ENCODE measurements at places on chromosomes 5 and 9.

GRCh38 chr5:135930949-135931295 lies 23.9 kb downstream of the LECT2 start:
- DNase-seq, result no peak

DNA sequence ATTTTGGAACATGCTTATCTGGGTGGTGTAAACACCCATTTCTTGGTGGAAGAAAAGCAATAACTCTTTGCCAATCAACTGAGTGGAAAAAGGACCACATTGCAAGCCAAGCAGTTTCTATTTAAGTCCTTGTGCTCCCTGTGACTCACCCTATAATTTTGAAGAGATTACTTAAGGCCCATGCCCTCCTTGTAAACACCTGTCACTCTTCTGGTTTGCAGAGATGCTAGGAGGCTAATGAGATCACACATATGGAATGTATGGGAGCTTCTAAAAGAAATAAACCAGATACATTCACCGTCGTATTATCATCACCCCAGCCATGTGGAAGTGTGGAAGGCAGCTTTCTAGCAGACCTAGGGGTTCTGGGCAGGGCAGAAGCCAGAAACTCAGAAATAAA lies 337.1 kb downstream of the GADD45G start:
- no peak for DNase-seq

DNA sequence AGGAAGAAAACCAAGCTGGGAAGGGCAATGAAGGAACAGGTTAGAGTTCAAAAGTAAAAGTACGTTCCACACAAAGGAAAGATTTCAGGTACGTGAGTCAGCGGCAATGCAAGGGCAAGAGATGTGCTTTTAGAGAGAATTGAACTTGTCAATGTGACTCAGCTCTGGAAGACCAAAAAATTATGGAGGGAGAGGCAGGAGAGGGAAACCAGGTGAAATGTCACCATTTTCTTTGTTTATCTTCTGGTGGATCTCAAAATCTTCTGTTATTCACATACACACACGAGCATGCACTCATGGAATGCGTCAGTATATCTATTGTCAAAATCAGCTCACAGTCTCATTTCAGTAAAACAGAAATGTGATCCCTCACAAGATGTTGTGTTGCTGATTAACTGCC lies 148.8 kb upstream of the RFX3 start:
- no peak for DNase-seq

DNA sequence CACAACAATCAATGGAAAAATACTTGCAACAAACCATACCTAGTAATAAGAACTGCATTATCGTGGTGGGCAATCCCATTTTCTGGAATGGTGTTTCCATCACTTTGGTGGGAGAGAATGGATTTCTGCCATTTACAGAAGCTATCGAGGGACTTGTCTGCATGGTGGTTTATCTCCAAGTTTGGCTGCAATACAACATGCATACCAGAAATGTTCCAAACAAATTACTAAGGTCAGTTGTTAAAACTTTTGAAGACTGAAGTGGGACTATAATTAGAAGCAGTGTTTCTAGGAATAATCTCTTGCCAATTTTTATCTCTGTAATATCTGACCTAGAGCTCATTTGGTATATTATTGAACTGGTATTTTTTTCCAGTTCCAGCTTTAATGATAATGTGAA lies 30.3 kb downstream of the ADAMTS6 start:
- DNase-seq, result no peak

- DNase-seq, result no peak
These were observed 361.0 kb upstream of the CDH6 start for GRCh38 chr5:30832519-30832918.
